ENCODE measurements at places on chromosomes 3 and 15. TPM values are rescaled to one million over a fixed set of nuclear protein-coding genes. Genes with fewer than 3 reads are reported as not detected.

Gene FBXO40
- not detected for total RNA-seq

Gene GOLGA8R
- total RNA-seq, result 3.6 TPM

Gene TIMP4
- total RNA-seq, result 1.2 TPM

Gene C15orf62
- total RNA-seq, result 0.35 TPM

Gene LIPH
- total RNA-seq, result 122 TPM

Gene FHIT
- 20.7 TPM for total RNA-seq
